DMS153 (cell line): ENCODE measurements at places on chromosomes 16 and 17.

DNA sequence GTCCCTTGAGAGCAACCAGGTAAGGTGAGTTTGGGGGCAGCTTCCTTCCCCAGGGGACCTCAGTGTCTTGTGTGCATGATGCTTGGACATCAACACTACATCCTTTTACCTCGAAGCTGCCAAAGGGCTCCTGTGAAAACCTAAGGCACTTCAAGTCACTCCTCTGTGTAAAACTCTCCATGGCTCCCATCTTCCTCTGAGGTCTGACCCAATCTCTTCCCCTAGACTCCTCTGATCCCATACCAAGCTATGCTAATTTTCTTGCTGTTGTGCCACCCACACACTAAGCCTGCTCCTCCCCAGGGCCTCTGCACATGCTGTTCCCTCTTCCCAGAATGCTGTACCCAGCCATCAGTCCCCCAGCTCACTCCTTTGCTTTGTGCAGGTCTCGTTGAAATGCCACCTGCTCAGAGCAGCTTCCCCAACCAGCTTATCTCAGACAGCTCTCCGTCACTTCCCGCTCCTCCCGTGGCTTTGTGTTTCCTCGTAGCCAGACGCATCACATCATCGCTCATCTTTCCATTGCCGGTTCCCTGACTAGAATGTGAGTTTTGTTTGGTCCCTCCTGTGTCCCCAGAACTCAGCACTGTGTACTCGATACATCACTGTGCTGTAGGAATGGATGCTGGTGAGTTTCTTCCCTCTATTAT is 78.4 kb downstream of the CNGB1 start:
- DNase-seq, result peak; percentile 42

GRCh38 chr17:64152428-64153125 is 22.6 kb upstream of the ERN1 start:
- DNase-seq, result no peak

- no peak for DNase-seq
Measured at GRCh38 chr16:27273670-27274423, 5.3 kb upstream of the NSMCE1 start.

DNA sequence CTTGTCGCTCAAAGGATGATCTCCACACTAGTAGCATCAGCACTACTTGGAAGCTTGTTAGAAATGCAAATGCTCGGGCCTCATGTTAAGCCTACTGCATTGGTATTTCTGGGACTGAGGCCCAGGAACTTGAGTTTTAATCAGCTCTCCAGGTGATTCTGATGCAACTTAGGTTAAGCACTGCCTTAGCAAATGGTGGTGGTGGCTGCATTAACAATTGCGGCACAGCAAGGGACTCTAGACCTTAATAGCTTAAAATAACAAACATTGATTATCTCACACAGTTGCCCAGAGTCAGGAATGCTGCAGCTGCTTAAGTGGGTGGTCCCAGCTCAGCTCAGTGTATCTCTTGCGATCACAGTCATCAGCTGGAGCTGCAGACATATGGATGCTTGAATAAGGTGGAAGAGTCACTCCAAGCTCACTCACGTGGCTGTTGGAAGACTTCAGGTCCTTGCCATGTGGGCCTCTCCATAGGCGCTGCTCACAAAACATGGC is 25.8 kb downstream of the HS3ST3A1 start:
- no peak for DNase-seq

GRCh38 chr17:17172990-17173389 is 33.1 kb downstream of the PLD6 start:
- no peak for DNase-seq

DNA sequence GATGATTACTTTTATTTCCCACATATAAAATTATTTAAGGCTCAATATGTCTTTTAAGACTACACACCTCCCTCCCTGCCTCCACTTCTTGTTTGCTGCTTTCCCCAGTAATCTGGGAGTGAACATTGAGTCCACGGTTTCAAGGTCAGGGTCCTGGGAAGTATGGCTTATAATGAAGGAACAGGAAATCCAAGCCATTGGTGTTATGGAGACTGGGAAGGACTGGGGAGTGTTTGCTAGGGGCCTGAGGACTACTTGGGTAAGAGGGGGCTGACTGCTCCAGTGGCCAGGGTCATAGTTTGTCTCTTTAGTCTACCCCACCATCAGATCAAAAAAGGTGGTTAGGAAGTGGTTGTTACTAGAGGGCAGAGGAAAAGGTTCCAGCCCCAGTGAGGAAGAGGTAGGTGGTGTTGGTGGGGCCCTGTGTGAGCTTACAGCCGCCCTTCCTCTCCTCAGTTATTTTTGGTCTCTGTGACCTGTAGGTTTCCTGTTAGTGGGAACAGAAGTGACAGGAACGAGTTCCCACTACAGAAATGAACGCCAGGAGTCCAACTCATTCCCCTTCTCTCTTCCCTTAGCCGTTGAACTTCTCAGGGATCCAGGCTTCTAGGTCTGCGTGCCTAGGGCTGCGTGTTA is 742 bp upstream of the SLC16A13 start:
- DNase-seq, result no peak

DNA sequence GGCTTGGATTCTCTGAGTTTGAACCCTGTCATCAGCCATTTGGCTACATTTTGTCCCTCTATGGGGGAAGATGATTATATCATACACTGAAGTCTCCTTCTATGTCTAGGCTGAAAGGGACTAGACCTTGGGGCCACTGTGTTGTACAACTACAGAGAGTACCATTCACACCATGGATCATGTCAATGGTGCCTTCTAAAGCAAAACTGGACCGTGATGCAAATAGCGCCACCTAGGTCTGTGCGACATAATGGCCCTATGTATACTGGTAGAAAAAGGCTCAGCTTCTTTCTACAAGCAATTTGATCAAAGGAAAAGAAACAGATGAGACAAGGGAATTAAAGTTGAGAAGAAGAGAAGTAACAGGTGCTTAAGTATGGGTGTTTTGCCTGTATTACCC is 100.7 kb downstream of the LYRM1 start:
- DNase-seq, result no peak
